Lower lobe of right lung (tissue), 2 donors: ENCODE measurements at places on chromosomes 11 and 22. TPM values are rescaled to one million over a fixed set of nuclear protein-coding genes. Genes with fewer than 3 reads are reported as not detected.

The CAVIN3 gene
- total RNA-seq = 36.3 TPM

The DEPDC7 gene
- total RNA-seq = 0.71 TPM

The ABCG4 gene
- 0.15 TPM for total RNA-seq

The MOV10L1 gene
- total RNA-seq = 0.56 TPM

The ELP4 gene
- total RNA-seq = 22.1 TPM

- H3K4me1 ChIP-seq = no peaks in the 10 kb centered on the region
- H3K27me3 ChIP-seq = no peaks in the 10 kb centered on the region
- H3K27ac ChIP-seq = no peak overlapping the region
- no peak for DNase-seq
- no peaks in the 10 kb centered on the region for H3K36me3 ChIP-seq
Observed at GRCh38 chr11:88105526-88105925, 69.7 kb downstream of the RAB38 start.

DNA sequence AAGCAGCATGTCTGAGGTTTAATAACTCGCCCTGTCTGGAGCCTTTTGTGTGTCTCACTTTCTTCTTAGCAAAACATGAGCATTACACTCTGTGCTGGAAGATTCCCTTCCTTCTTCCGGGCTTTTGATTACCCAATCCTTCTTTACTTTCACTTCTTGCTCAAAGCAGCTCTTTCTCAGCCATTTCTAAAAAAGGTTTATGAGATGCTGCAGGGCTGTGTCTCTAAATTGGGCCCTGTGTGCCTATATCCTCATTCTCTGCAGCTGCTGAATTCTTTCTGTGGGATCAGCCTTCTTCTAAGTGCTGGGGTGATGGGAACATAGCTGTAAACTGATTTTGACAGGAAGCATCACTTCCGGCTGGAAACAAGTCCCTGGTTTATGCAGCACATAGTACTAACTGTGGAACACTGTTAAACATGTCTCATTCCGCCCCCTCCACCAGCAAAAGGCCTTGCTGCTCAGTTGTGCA, 71.8 kb downstream of the PIWIL4 start:
- H3K4me1 ChIP-seq = peaks cover 19% of the 10 kb centered on the region
- H3K27ac ChIP-seq = peak overlapping the region; percentile 69
- H3K4me3 ChIP-seq = peak overlapping the region; percentile 22
- DNase-seq = no peak
- no peaks in the 10 kb centered on the region for H3K36me3 ChIP-seq

DNA sequence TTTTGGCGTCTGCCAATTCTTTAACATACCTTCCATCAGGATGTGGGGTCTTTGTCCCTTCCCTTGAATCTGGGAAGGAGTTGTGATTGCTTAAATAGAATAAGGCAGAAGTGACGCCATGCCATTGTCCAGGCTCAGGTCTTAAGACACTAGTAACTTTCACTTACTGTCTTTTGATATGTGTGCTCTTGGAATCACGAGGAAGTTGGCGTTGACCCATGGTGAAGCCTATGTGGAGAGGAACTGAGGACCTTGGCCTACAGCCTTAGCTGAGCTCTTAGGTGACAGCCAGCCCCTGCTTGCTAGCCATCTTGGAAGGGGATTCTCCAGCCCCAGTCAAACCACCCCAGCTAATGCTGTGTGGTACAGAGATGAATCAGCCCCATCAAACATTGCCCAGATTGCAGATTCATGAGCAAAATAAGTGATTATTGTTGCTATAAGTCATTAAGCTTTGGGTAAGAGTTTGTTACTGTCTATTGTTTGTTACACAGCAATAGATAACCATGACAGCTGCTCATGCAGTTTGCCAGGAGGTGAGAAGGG, 17.6 kb upstream of the CLPB start:
- H3K27me3 ChIP-seq = no peaks in the 10 kb centered on the region
- peak; percentile 50 for DNase-seq
- H3K36me3 ChIP-seq = no peaks in the 10 kb centered on the region
- H3K4me3 ChIP-seq = no peak overlapping the region
- H3K27ac ChIP-seq = no peak overlapping the region

DNA sequence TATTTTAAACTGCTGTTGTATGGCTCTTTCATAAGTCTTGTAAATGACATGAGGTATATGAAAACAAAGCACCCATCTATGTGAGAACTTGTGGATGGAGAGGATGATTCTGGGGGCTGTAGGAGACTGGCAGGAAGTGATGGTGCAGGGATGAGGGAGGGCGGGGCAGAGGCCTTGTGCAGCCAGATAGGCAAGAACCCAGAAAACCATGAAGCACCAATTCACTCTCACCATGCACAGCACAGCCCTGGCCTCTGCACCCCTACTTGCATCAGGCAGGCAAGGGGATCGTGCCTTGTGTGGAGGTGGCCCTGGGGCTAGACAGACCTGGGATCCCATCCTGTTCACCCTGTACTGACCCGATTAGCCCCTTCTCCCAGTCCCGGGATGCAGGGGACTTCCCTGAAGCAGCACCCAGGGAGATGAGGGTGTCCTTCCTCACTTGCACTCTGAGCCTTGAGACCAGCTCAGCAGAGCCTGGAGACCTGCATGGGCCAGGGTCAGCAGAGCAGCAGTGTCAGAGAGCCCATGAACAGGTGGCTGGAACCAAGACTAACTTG, 85.5 kb downstream of the MORC2 start:
- H3K4me3 ChIP-seq = no peak overlapping the region
- H3K4me1 ChIP-seq = no peaks in the 10 kb centered on the region
- no peaks in the 10 kb centered on the region for H3K27me3 ChIP-seq
- no peak overlapping the region for H3K27ac ChIP-seq
- H3K36me3 ChIP-seq = no peaks in the 10 kb centered on the region

- peaks cover 45% of the 10 kb centered on the region for H3K36me3 ChIP-seq
- peak within 1 kb of the TSS; percentile 94 for H3K4me3 ChIP-seq
- peaks cover 50% of the 10 kb centered on the region for H3K4me1 ChIP-seq
- no peaks in the 10 kb centered on the region for H3K27me3 ChIP-seq
- H3K27ac ChIP-seq = peak within 1 kb of the TSS; percentile 96
Observed at GRCh38 chr11:62832336-62833234, at the start of gene TEX54. Gene TEX54 (minus strand): TSS chr11:62832841.

DNA sequence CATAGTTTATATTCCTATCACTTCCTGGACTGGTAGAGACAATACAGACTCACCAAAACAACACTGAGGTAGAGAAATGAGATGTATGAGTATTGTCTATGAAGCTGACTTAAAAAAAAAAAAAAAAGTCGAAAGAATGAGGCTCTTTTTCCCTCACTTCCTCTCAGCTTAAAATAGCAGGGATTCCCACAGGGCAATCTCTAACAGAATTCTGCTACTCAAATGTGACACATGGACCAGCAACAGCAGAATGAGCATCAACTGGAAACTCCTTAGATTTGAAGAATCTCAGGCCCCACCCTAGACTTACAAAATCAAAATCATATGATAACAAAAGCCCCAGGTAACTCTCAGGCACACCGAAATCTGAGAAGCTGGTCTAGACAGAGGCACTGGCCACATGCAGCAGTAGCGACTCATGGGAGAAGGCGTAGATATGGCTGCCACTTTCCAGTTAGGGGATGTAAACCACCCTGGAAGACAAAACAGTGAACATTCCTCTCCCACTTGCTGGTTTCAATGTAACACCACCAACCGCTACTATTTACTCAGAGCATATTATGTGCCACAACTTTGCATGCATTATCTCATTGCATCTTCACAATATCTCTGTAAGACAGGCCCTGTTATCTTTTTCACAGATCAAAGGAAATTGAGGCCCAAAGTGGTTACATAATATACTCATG, 128.0 kb downstream of the RBFOX2 start:
- H3K27me3 ChIP-seq = no peaks in the 10 kb centered on the region
- DNase-seq = no peak
- H3K4me3 ChIP-seq = no peak overlapping the region
- no peaks in the 10 kb centered on the region for H3K36me3 ChIP-seq
- no peak overlapping the region for H3K27ac ChIP-seq
- peaks cover 24% of the 10 kb centered on the region for H3K4me1 ChIP-seq

GRCh38 chr22:20219667-20220628, 48.2 kb downstream of the RTN4R start:
- H3K4me1 ChIP-seq = no peaks in the 10 kb centered on the region
- DNase-seq = no peak
- no peak overlapping the region for H3K27ac ChIP-seq
- no peaks in the 10 kb centered on the region for H3K36me3 ChIP-seq
- no peak overlapping the region for H3K4me3 ChIP-seq

- H3K4me1 ChIP-seq = peaks cover 61% of the 10 kb centered on the region
- H3K27me3 ChIP-seq = no peaks in the 10 kb centered on the region
- H3K27ac ChIP-seq = peak overlapping the region; percentile 98
- H3K4me3 ChIP-seq = peak overlapping the region; percentile 96
Observed at GRCh38 chr22:31081963-31082605, 966 bp downstream of the SMTN start.

GRCh38 chr11:45983471-45983845, 61.0 kb downstream of the LARGE2 start:
- H3K27me3 ChIP-seq = no peaks in the 10 kb centered on the region
- no peak overlapping the region for H3K4me3 ChIP-seq
- peaks cover 14% of the 10 kb centered on the region for H3K36me3 ChIP-seq
- peaks cover 19% of the 10 kb centered on the region for H3K4me1 ChIP-seq
- no peak overlapping the region for H3K27ac ChIP-seq

GRCh38 chr11:68650801-68651200, 33.5 kb upstream of the GAL start:
- H3K36me3 ChIP-seq = no peaks in the 10 kb centered on the region
- peaks cover 33% of the 10 kb centered on the region for H3K27me3 ChIP-seq
- H3K4me3 ChIP-seq = no peak overlapping the region
- H3K4me1 ChIP-seq = no peaks in the 10 kb centered on the region

DNA sequence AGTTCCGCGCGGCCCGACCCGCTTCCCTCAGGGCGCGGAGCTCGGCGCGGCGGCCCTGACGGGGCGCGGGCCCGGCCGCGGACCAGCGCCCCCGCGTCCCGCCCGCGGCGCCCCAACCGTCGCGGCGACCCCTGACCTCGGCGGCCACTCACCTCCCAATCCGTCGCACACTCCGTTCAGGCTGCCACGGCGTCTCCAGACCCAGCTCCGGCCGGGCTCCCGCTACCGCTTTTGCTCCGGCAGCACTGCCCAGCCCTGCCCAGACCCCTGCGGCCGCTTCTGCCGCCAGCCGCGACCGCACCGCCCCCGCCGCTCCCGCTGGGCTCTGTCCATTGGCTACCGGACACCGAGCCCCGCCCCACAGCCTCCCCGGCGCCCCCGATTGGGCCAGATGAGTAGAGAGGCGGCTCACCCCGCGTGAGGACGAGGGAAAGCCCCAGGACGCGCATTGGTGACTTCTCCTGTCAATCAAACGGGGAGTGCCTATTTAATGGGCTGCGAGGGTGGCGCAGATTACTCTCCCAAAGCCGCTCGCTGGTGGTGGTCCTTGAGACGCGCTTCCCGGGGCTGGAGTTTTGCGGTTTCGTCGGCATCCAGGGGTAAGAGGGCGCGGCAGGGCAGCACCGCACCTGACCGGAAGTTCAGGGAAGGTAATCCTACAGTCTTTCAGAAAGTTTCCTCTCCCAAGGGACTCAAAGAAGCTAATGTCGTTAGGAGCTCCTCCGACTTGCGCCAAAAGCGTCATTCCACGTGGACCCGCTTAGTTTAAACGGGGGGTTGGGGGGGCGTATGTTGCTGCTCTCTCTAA, at the start of gene PACSIN2:
Gene PACSIN2 (minus strand): TSS at position 281 of the 808 bp plus-strand sequence. CDS start 103,069 bp downstream, outside the sequence.
- H3K4me3 ChIP-seq = peak within 1 kb of the TSS; percentile 79
- H3K27ac ChIP-seq = peak within 1 kb of the TSS; percentile 77
- no peaks in the 10 kb centered on the region for H3K27me3 ChIP-seq
- peaks cover 34% of the 10 kb centered on the region for H3K4me1 ChIP-seq

DNA sequence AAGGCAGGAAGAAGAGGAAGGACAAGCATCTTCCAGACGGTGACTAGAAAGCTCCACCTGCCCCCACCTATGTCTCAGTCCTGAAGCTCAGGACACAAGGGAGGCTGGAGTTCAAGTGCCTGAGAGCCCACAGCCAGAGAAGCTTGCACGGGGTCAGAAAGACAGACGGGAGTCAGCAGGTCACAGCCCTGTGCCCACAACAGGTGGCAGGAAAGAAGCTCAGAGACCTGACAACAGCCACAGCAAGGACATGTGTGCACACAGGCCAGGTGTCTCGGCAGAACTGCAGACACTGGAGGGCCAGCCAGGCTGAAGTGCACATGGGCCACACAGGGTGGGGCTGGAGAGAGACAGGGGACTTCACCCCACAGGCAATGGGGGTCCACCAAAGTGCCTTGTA, 37.2 kb upstream of the MOB2 start:
- no peaks in the 10 kb centered on the region for H3K27me3 ChIP-seq
- no peak overlapping the region for H3K4me3 ChIP-seq
- no peak overlapping the region for H3K27ac ChIP-seq
- no peak for DNase-seq
- no peaks in the 10 kb centered on the region for H3K36me3 ChIP-seq

DNA sequence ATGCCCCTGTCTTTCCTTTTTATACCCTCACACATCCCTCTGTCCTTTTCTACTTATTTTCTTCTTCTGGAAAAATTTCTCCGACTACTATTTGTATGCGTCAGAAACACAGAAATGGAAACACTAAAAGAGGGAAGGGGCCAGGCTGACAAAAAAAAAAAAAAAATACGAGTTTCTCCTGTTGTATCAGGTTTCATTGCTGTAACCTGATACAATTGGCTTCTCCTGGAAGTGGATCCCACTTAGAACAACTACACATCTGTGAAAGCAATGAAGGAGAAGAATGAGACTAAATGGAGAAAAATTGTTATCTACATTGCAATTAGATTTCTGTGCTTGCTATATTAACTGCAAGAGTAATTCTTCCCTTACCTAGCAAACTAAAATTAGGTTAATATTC, 393.9 kb downstream of the GUCY1A2 start:
- H3K36me3 ChIP-seq = no peaks in the 10 kb centered on the region
- no peaks in the 10 kb centered on the region for H3K27me3 ChIP-seq
- H3K4me3 ChIP-seq = no peak overlapping the region
- no peak for DNase-seq

GRCh38 chr22:29344137-29344536, 28.6 kb upstream of the RASL10A start:
- H3K4me1 ChIP-seq = peaks cover 9% of the 10 kb centered on the region
- peaks cover 99% of the 10 kb centered on the region for H3K36me3 ChIP-seq
- H3K27me3 ChIP-seq = no peaks in the 10 kb centered on the region
- DNase-seq = peak; percentile 79
- H3K27ac ChIP-seq = no peak overlapping the region
- H3K4me3 ChIP-seq = no peak overlapping the region

DNA sequence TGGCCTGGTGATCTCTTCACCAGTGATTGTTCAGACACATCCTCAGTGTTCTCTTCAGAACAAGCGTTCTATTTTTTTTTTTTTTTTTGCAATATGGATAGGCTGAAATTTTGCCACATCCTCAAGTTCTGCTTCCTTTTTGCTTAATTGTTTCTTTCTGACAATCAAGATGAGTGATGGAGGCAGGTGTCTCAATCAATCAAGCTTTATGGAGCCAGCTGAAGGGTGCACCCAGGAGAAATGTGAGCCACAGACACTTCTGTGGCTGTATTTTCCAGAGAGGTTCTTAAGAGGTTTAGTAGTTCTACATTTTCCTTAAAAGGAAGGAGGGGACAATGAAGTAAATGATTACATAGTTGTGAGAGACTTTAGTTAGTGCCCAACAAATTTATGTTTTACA, 43.9 kb upstream of the ASPHD2 start:
- H3K36me3 ChIP-seq = no peaks in the 10 kb centered on the region
- H3K4me3 ChIP-seq = no peak overlapping the region
- H3K27me3 ChIP-seq = peaks cover 37% of the 10 kb centered on the region
- no peaks in the 10 kb centered on the region for H3K4me1 ChIP-seq
- H3K27ac ChIP-seq = no peak overlapping the region
- DNase-seq = no peak

- peaks cover 22% of the 10 kb centered on the region for H3K4me1 ChIP-seq
- no peaks in the 10 kb centered on the region for H3K36me3 ChIP-seq
- no peak for DNase-seq
- no peak overlapping the region for H3K4me3 ChIP-seq
- H3K27me3 ChIP-seq = no peaks in the 10 kb centered on the region
Observed at GRCh38 chr11:75851203-75851602, 36.2 kb downstream of the UVRAG start.

GRCh38 chr11:1563697-1564534, 8.2 kb downstream of the DUSP8 start:
- no peak for DNase-seq
- H3K36me3 ChIP-seq = peaks cover 9% of the 10 kb centered on the region
- H3K27me3 ChIP-seq = no peaks in the 10 kb centered on the region
- H3K4me3 ChIP-seq = no peak overlapping the region
- no peak overlapping the region for H3K27ac ChIP-seq
